Kidney (tissue), 22 donors: ENCODE measurements at places on chromosomes 1 and 21. TPM values are rescaled to one million over a fixed set of nuclear protein-coding genes. Genes with fewer than 3 reads are reported as not detected.

SUSD4 gene
- 14.0 TPM for total RNA-seq

SNIP1 gene
- 20.1 TPM for total RNA-seq

TEDDM1 gene
- not detected for total RNA-seq

MX1 gene
- 47.4 TPM for total RNA-seq

BARHL2 gene
- total RNA-seq, result not detected

ESRRG gene
- total RNA-seq, result 25.3 TPM

LORICRIN gene
- not detected for total RNA-seq

CIART gene
- total RNA-seq, result 8.8 TPM

PSRC1 gene
- 4.2 TPM for total RNA-seq

IL10 gene
- 2.5 TPM for total RNA-seq

ERG gene
- total RNA-seq, result 29.6 TPM

RGS16 gene
- total RNA-seq, result 4.2 TPM

NOS1AP gene
- total RNA-seq, result 10.7 TPM

INSRR gene
- 0.35 TPM for total RNA-seq

SPATA1 gene
- 2.5 TPM for total RNA-seq

LEMD1 gene
- 6.5 TPM for total RNA-seq

ERRFI1 gene
- total RNA-seq, result 71.3 TPM

TAS1R3 gene
- total RNA-seq, result 1.3 TPM

GSTM1 gene
- not detected for total RNA-seq

TTC22 gene
- 16.5 TPM for total RNA-seq

NUP210L gene
- total RNA-seq, result 0.06 TPM

OR2T35 gene
- 0.28 TPM for total RNA-seq

ZYG11A gene
- 0.28 TPM for total RNA-seq

CLDN17 gene
- not detected for total RNA-seq

CELA2B gene
- not detected for total RNA-seq

SIM2 gene
- 71.3 TPM for total RNA-seq

NR5A2 gene
- total RNA-seq, result 6.3 TPM

PRAMEF12 gene
- total RNA-seq, result not detected

MTHFR gene
- total RNA-seq, result 65.5 TPM

OR2T29 gene
- total RNA-seq, result not detected

KLF17 gene
- not detected for total RNA-seq

MTX1 gene
- 38.8 TPM for total RNA-seq

TNFRSF18 gene
- 8.1 TPM for total RNA-seq

PLA2G2F gene
- not detected for total RNA-seq

OSCP1 gene
- total RNA-seq, result 22.0 TPM

S100A7 gene
- not detected for total RNA-seq

PCP4L1 gene
- total RNA-seq, result 1.3 TPM

CNKSR1 gene
- total RNA-seq, result 19.7 TPM

C1orf53 gene
- 8.4 TPM for total RNA-seq

ZNF593OS gene
- not detected for total RNA-seq

CD52 gene
- 30.8 TPM for total RNA-seq

FMO5 gene
- total RNA-seq, result 9.5 TPM

FMOD gene
- total RNA-seq, result 22.3 TPM

PLA2G2D gene
- total RNA-seq, result 1.1 TPM

CFAP74 gene
- total RNA-seq, result not detected

KIF14 gene
- total RNA-seq, result 0.19 TPM

CR1L gene
- 0.44 TPM for total RNA-seq
